ENCODE measurements at places on chromosomes 13 and 19.
A peak's percentile ranks its signal among the peaks of the same experiment; 100 is the strongest.

DNA sequence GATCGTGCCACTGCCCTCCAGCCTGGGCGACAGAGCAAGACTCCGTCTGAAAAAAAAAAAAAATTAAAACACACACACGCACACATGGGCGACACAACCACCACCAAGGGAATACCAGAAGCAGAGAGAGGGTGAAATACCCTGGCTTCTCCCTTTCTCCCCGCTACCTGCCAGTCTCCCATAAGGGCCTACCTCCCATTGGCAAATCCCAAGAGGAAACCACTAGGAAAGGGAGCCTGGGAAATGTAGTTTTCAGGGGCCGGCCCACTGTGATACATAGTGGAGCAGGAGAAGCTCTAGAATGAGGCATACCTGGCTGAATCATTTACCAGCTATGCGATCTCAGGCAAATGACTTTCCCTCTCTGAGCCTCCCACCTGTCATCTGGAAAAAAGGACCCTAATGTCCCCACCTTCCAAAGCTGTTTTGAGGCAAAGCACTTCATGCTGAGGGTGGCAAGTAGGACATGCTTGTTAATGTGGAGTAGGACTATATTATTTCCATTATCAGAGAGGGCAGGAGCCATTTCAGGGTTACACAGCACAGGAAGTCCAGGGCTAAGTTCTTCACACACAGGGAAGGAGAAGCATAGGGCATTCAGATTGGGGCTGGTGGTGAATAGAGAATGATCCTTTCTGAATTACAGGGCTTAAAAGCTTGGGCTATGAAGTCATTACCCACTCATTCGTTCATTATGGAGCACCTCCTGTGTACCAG lies 14.3 kb upstream of the HNRNPUL1 start:
- no peak for DNase-seq

GRCh38 chr19:47542030-47542475 lies 27.2 kb upstream of the NAPA start:
- no peak for DNase-seq

GRCh38 chr19:32098968-32099367 lies 246.4 kb upstream of the ZNF507 start:
- DNase-seq, result no peak

DNA sequence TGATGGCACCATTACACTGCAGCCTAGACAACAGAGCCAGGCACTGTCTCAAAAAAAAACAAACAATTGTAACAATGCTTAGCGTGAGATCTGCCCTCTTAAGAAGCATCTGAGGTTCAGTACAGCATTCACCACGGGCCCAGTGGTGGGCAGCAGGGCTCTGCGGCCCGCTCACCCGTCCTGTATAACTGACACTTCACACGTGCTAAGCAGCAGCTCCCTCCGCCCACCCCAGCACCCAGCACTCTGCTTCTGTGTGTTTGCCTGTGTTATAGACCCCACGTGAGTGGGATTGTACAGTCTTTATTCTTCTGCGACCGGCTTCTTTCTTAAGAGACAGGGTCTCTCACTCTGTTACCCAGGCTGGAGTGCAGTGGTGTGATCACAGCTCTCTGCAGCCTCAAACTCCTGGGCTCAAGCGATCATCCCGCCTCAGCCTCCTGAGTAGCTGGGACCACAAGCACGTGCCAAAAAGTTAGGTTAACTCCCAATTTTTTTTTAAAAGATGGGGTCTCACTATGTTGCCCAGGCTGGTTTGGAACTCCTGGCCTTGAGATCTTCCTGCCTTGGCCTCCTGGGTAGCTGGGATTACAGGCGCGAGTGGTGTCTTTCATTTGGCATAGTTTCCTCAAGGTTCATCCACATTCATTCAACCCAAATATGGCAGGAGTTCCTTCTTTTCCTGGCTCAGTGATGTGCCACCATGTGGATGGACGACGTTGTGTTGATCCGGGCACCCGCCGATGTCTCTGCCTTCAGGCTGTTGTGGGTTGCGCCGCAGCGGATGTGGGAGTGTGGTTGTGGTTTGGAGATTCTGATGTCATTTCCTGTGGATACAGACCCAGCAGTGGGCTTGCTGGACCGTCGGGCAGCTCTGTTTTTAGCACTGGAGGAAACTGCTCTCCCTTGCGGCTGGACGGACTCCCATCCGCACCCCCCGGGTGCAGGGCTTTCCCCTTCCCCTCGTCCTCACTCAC lies 170.0 kb downstream of the KDM4B start:
- peak; percentile 67 for DNase-seq

DNA sequence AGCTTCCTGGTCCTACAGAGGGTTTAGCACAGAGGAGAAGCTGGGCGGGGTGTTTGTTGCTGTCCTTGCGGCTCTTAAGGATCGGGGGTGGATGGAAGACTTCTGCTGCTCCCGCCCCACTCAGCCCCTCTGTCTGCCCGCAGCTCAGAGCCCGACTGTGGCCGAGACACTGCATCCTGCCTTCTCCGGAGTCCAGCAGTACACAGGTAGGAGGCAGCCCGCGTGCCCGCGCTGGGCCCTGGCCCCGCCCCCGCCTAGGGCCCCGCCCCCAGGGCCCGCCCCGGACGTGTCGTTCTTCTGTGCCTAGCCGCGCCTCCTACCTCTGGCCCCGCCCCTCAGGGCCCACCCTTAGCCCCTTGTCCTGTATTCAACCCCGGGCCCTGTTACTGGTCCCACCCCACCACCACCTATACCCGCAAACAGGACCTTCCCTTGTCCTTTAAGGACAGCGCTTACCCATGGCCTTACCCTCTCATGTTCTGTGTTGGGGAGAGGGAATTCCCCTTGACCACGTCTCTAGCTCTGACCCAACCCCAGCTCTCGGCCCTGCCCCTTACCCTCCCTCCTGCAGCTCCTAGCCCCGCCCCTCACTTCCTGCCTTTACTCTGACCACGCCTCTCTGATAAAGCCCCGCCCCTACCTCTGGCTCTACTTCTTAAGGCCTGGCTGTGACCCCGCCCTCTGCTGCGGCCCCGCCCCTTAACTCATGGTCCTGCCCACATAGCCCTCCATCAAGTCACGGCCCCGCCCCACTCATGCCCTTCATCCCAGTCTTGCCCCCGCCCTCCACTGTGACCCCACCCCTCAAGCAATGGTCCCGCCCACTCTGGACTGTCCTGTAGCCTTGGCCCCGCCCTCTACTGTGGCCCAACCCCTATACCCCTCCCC lies 60.5 kb downstream of the CELF5 start:
- DNase-seq, result peak; percentile 66

Data from activated naive CD4-positive, alpha-beta T cell treated with Interleukin-2 at 50 U/mL for 16 hours (primary cell).